Natural killer cell (primary cell): ENCODE measurements at places on chromosomes 3 and 15. TPM values are rescaled to one million over a fixed set of nuclear protein-coding genes. Genes with fewer than 3 reads are reported as not detected.

The SYNPR gene
- total RNA-seq: not detected

The NCKIPSD gene
- 12.8 TPM for total RNA-seq

The PLD1 gene
- 17.1 TPM for total RNA-seq

The RPUSD3 gene
- 27.5 TPM for total RNA-seq

The CPA3 gene
- 1.1 TPM for total RNA-seq

The CRYGS gene
- total RNA-seq: 2.5 TPM

The RPL29 gene
- total RNA-seq: 819 TPM

The WNT5A gene
- not detected for total RNA-seq

- no peak for DNase-seq
- H3K36me3 ChIP-seq: no peaks in the 10 kb centered on the region
- no peaks in the 10 kb centered on the region for H3K27me3 ChIP-seq
- no peaks in the 10 kb centered on the region for H3K4me1 ChIP-seq
- no peak overlapping the region for H3K4me3 ChIP-seq
Measured at GRCh38 chr15:51203797-51204196, 109.1 kb upstream of the TNFAIP8L3 start.

GRCh38 chr3:172550347-172550943 lies 27.2 kb upstream of the TNFSF10 start:
- H3K27ac ChIP-seq: no peak overlapping the region
- H3K4me3 ChIP-seq: no peak overlapping the region
- peaks cover 18% of the 10 kb centered on the region for H3K4me1 ChIP-seq
- DNase-seq: peak; percentile 19
- H3K36me3 ChIP-seq: no peaks in the 10 kb centered on the region
- no peaks in the 10 kb centered on the region for H3K27me3 ChIP-seq

DNA sequence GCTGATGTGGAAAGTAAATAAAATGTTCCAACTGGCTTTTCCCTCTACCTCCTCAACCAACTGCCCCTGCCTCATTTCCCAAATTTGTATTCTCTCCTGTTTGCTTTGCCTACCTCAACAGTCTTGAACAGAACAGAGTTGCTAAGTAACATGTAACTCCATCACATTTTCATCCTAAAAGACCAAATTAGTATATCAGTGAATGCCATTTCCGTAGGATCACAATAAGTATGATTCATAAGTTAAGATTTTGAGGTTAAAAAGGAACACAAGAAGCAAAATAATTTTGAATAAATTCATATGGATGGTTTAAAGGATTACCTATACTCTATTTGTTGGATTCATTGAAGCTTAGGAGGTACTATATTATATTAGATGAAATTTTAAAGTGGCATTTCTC lies 154.9 kb downstream of the ECT2 start:
- no peaks in the 10 kb centered on the region for H3K27me3 ChIP-seq
- H3K4me1 ChIP-seq: no peaks in the 10 kb centered on the region
- no peaks in the 10 kb centered on the region for H3K36me3 ChIP-seq
- H3K4me3 ChIP-seq: no peak overlapping the region

DNA sequence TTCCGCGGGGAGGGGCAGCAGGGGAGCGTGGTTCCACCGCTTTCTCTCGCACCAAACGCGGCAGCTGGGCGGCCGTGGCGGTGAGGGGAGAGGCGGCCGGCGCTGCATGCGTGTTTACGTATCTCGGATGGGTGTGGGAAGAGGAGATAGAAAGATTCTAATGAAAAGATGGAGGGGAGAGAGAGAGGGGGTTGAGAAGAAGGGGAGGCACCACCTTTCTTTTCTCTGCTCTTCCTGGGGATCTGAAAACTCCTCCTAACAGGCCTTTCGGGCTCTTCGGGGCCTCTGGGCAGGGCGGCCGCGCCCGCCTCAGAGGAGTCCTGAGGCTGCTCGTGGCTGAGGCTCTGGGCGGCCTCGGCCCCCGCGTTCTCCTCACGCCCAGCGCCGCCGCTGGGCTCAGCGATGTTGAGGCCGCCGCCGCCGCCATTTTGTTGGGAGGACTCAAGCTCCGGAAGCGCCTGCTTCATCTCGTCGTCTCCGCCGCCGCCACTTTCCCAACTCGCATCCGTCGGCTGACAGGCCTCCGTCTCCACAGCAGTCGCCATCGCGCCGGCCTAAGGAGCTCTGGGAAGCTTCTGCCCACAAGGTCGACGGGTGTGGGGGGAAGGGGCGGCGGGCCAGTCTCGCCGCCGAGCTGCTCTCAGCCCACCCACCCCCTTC lies 473 bp downstream of the TASOR start:
- DNase-seq: peak; percentile 75
- no peaks in the 10 kb centered on the region for H3K27me3 ChIP-seq
- peak overlapping the region; percentile 93 for H3K4me3 ChIP-seq
- H3K27ac ChIP-seq: peak overlapping the region; percentile 99
- peaks cover 9% of the 10 kb centered on the region for H3K4me1 ChIP-seq
- H3K36me3 ChIP-seq: peaks cover 5% of the 10 kb centered on the region

DNA sequence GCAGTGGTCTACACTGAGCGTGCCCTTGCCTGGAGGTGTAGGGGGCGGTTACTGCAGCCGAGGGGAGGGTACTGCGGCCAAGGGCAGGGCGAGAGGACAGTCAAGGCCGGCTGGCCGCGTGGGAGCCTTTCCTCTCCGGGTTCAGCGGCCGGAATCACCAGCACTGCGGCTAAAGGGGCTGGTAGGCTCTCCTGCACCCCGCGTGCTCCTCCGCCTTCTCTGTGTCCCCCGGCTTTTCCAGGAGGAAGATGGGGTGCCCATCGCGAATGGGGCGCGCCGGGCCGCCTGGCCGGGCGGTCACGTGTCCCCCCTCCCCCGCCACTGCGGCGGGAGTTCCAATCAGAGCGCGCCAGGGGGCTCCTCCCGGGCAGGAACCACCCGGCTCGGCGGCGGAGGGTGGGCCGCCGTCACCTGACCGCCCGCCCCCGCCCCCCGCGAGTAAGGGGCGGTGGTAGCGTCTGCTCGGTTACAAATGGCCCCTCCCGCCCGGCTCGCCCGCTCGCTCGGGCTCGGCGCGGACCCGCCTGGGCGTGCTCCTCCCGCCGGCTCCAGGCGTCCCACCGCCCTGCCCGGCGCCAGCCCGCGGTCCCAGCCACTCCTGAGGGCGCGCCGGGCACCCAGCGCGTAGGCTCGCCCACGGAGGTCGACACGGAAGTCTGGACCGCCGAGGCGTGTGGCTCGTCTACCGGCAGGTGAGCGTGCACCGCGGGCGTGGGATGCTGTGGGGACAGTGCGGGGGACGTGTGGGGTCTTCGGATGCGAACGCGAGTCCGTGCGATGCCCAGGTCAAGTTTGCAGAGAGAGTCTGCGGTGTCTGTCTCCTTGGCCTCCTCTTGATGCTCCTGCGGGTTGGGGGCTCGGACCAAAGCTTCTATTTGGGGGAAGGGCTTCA lies 242.6 kb upstream of the TOPAZ1 start:
- peaks cover 59% of the 10 kb centered on the region for H3K27me3 ChIP-seq
- no peaks in the 10 kb centered on the region for H3K36me3 ChIP-seq
- no peak overlapping the region for H3K27ac ChIP-seq
- H3K4me3 ChIP-seq: no peak overlapping the region
- DNase-seq: no peak

DNA sequence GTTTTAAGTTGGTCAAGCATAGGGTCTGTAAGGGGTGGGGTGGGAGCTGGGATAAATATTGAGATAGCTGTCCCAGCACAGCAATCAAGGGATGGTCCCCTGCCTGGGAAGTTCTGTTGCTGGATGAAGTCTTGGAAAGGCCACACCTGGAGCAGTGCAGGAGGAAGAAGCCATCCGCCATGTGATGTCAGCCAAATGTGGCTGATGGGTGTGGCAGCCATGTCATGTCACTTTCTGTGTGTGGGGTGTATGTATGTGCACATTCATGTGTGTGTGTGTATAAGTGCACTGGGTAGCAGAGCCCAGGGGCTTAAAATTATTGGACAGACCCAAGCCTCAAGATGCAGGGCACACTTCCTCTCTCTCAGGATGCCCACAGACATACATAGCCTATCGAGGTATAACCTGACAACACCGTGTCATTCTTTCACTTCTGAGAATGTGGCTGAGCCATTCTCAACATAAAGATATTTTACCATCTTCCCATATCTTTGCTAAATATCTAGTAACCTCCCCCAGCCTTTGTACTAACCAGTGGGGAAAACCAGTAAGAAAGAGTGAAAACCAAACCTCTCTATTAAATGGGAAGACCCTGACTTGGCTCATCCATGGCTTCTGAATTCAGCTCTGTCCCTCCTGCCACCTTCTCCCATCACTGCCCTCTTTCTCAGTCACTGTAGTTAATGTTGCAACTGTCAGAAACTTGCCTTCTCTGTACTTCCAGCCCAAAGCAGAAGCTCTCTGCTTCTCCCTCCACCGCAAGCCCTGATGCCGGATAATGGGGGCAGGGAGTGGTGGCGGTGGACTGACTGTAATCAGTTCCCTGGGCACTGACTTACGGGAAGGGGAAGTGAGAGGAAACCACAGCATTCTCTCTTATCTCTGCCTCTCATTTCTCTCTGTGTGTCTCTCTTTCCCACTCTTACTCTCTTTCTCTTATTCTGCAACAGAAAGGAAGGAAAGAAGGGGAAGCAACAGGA lies 11.2 kb downstream of the TNFSF10 start:
- no peaks in the 10 kb centered on the region for H3K27me3 ChIP-seq
- peaks cover 37% of the 10 kb centered on the region for H3K4me1 ChIP-seq
- no peak overlapping the region for H3K4me3 ChIP-seq
- no peak for DNase-seq

- no peaks in the 10 kb centered on the region for H3K27me3 ChIP-seq
- no peak overlapping the region for H3K4me3 ChIP-seq
- H3K27ac ChIP-seq: no peak overlapping the region
- H3K4me1 ChIP-seq: no peaks in the 10 kb centered on the region
- DNase-seq: no peak
Measured at GRCh38 chr15:82894971-82895520, 57.5 kb downstream of the HOMER2 start.

- H3K4me3 ChIP-seq: no peak overlapping the region
- no peak overlapping the region for H3K27ac ChIP-seq
- peaks cover 16% of the 10 kb centered on the region for H3K27me3 ChIP-seq
- no peaks in the 10 kb centered on the region for H3K4me1 ChIP-seq
Measured at GRCh38 chr15:93332168-93332553, 243.2 kb upstream of the RGMA start.

- H3K4me3 ChIP-seq: no peak overlapping the region
- H3K4me1 ChIP-seq: peaks cover 3% of the 10 kb centered on the region
- no peak overlapping the region for H3K27ac ChIP-seq
Measured at GRCh38 chr3:156792945-156793344, 33.2 kb upstream of the LEKR1 start.

- DNase-seq: no peak
- no peaks in the 10 kb centered on the region for H3K27me3 ChIP-seq
- no peak overlapping the region for H3K27ac ChIP-seq
- H3K4me3 ChIP-seq: no peak overlapping the region
Measured at GRCh38 chr3:141431411-141432378, 55.1 kb upstream of the RASA2 start.

GRCh38 chr3:152388631-152389030 lies 119.9 kb downstream of the MBNL1 start:
- H3K27me3 ChIP-seq: no peaks in the 10 kb centered on the region
- DNase-seq: no peak
- H3K4me1 ChIP-seq: peaks cover 3% of the 10 kb centered on the region
- H3K36me3 ChIP-seq: peaks cover 36% of the 10 kb centered on the region

- H3K27ac ChIP-seq: no peak overlapping the region
- DNase-seq: no peak
- H3K4me3 ChIP-seq: no peak overlapping the region
- H3K27me3 ChIP-seq: no peaks in the 10 kb centered on the region
- H3K36me3 ChIP-seq: no peaks in the 10 kb centered on the region
Measured at GRCh38 chr3:69699183-69699582, 40.1 kb upstream of the MITF start.

- peaks cover 96% of the 10 kb centered on the region for H3K4me1 ChIP-seq
- DNase-seq: no peak
- peak overlapping the region; percentile 12 for H3K27ac ChIP-seq
- peaks cover 2% of the 10 kb centered on the region for H3K36me3 ChIP-seq
Measured at GRCh38 chr3:50633230-50633790, 16.4 kb downstream of the MAPKAPK3 start.

DNA sequence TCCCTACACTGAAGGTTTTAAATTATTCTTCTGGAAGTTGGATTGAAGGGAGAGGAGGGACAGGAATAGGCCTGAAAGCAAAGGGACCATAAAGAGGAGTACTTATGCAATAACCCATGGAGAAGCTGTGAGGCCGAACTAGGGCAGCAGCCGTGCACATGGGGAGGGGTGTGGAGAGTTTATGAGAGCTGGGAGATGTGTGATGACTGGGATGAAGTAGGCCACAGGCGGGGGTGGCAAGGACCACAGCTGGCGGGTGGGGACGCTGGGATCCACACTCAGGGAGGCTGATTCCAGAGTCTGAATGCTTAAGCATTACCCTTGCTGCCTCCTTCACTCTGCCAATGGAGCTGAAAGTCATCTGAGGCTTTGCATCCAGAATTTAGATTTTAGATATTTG lies 123.8 kb downstream of the ARNT2 start:
- no peak overlapping the region for H3K4me3 ChIP-seq
- H3K36me3 ChIP-seq: no peaks in the 10 kb centered on the region
- H3K4me1 ChIP-seq: no peaks in the 10 kb centered on the region
- H3K27me3 ChIP-seq: no peaks in the 10 kb centered on the region
- no peak for DNase-seq

DNA sequence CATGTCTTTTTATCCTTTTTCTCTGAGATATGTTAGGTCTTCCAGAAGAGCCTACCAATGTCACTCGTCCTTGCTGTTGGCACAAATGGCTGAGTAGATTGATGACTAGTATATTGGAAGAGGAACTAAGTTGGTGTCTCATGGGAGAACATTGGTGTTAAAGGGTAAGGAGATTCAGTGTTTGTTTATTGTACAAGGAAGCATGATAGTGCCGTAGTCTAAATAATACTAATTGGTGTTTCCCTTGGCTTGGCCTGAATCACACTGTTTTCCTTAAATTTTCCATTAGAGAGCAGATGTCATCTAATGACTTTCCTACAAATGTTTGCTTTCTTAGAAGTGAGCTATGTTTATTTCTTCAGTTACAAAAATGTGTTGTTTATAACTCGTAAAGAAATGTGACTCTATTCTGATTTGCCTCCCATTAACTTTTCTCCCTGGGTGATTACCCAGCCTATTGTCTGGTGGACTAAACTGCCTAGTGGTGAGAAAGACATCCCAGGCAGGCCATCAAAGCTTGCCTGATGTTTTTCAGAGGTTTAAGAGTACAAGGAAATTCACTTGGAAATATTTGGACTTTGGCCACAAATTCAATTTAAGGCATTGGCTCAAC lies 28.7 kb downstream of the ADAMTSL3 start:
- H3K36me3 ChIP-seq: no peaks in the 10 kb centered on the region
- no peaks in the 10 kb centered on the region for H3K27me3 ChIP-seq
- no peaks in the 10 kb centered on the region for H3K4me1 ChIP-seq
- no peak for DNase-seq
- no peak overlapping the region for H3K4me3 ChIP-seq

DNA sequence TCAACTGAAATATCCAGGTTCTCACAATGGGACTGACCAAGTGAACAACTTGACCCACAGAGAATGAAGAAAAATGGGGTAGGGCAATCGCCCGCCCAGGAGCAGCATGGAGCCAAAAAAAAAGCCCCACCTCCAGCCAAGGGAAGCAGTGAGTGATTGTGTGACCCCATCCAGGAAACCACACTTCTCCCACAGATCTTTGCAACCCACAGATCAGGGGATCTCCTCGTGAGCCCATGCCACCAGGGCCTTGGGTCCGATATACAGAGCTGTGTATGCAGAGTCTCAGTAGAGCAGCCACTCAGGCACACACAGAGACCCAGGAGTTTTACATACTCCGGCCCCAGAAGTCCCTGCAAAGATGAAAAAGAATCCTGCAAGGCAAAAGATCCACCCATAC lies 35.7 kb downstream of the PYGO1 start:
- no peak overlapping the region for H3K27ac ChIP-seq
- H3K4me3 ChIP-seq: no peak overlapping the region
- no peaks in the 10 kb centered on the region for H3K4me1 ChIP-seq
- no peaks in the 10 kb centered on the region for H3K27me3 ChIP-seq
- H3K36me3 ChIP-seq: no peaks in the 10 kb centered on the region
